Left lung (tissue), 14 donors: ENCODE measurements at places on chromosomes 3 and 15.

- H3K4me3 ChIP-seq = no peak overlapping the region
- no peaks in the 10 kb centered on the region for H3K27me3 ChIP-seq
- H3K4me1 ChIP-seq = peaks cover 33% of the 10 kb centered on the region
- no peak overlapping the region for H3K27ac ChIP-seq
- DNase-seq = no peak
- H3K36me3 ChIP-seq = no peaks in the 10 kb centered on the region
Observed at GRCh38 chr3:141851411-141851810, 25.0 kb upstream of the ATP1B3 start.

DNA sequence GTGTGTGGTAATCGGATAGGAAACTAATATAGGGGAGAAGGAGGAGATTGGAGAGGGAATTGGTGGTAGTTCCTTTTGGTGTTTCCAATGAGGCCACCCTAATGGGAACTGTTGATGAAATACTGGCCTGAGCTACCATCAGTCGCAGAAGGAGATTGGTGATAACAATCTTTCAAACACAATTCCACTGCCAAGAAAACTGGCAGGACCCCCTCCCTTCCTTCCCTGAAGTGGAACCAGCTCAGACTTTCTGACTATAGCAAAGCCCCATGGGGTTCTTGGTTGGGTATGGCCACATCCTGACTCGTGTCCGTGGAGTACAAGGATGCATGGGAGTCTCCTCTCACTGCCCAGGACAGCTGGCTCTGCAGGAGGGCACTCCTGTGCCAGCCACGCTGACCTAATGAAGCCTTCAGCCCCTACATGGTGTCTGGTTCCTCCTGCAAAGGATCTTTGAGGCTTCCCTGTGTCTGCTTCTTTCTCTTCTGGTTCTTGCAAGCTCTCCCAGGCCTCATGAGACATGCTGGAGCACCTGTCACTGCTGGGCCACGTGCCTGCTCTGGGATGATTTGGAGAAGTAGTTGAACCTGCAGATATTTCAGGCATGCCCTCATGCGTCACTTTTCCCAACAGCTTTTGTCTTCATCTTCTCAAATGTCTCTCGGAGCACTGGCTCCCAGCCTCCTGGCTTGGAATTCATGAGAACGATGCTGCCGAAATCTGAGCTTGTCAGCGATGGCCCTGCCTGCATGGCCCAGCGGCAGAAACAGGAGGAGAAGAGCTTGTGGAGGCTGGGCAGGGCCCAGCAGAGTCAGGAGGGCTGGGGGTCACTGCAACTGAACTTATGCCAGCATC, 90.0 kb upstream of the ADPGK start:
- no peaks in the 10 kb centered on the region for H3K36me3 ChIP-seq
- DNase-seq = no peak
- no peak overlapping the region for H3K4me3 ChIP-seq
- H3K27ac ChIP-seq = no peak overlapping the region
- no peaks in the 10 kb centered on the region for H3K4me1 ChIP-seq
- no peaks in the 10 kb centered on the region for H3K27me3 ChIP-seq

DNA sequence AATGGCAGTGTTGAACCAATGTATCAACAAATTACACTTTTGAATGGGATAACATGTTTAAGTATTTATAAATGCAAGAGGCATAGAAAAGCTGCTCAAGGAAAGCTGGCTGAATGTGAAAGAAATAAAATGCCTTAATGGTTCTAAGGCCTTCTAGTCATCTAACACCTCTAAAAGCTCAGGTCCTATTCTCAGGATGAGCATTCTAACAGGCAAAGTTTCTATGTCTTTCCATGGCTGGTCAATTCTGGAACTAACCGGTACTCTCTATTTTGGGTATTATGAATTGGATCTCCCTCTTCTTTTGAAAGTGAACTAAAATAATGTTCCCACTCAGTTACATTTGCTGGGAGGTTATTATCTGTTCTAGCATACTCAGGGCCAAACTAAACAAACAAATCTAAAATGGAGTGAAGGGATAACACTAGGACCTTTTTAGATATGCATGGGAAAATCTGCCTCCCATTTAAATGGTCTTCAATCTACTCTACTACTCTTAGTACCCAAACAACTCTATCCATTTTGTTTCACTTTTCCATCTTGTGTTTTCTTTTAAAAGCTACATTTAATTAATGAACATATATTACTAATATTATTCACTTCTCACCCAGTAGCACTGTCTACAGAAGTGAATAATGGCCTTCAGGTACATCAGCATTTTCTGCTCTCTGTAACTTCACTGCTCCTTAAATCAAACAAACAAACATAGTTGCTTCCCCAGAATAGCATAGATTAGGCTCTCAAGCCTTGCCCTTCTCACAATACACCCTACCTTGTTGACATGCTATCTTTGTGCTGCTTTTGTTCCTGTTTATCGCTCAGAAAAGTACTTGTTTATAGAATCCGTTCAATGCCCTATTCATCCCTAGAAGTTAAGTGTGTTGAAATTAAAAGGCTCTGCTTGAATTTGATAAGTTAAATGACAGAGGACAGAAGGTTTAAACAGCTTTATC, 46.4 kb downstream of the CBLB start:
- H3K4me1 ChIP-seq = peaks cover 4% of the 10 kb centered on the region
- no peaks in the 10 kb centered on the region for H3K36me3 ChIP-seq

DNA sequence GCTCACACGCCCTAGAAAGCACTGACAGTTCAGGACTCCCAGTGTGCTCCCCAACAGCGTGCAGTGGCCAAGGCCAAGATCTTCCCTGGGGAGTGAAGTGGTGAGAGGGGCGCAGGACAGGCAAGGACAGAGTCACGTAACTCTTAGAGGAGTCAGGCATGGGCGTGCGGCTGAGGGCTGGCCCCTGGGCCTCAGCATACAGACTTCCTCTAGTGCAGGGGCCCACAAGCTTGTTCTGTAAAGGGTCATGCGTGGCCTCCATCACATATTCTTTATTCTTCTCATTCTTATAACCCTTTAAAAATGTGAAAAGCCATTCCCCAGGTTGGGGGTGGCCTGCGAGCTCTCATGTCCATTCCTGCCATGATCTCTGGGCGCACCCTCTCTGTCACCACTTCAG, 25.2 kb downstream of the TMEM43 start:
- no peak overlapping the region for H3K4me3 ChIP-seq
- H3K36me3 ChIP-seq = no peaks in the 10 kb centered on the region
- H3K27ac ChIP-seq = no peak overlapping the region

- no peaks in the 10 kb centered on the region for H3K36me3 ChIP-seq
- no peaks in the 10 kb centered on the region for H3K4me1 ChIP-seq
- no peak overlapping the region for H3K4me3 ChIP-seq
- no peak overlapping the region for H3K27ac ChIP-seq
- DNase-seq = no peak
- H3K27me3 ChIP-seq = peaks cover 9% of the 10 kb centered on the region
Observed at GRCh38 chr15:100778831-100779288, 100.8 kb upstream of the ALDH1A3 start.
